Natural killer cell (primary cell): ENCODE measurements at places on chromosomes 5 and 9. TPM values are rescaled to one million over a fixed set of nuclear protein-coding genes. Genes with fewer than 3 reads are reported as not detected.

DNA sequence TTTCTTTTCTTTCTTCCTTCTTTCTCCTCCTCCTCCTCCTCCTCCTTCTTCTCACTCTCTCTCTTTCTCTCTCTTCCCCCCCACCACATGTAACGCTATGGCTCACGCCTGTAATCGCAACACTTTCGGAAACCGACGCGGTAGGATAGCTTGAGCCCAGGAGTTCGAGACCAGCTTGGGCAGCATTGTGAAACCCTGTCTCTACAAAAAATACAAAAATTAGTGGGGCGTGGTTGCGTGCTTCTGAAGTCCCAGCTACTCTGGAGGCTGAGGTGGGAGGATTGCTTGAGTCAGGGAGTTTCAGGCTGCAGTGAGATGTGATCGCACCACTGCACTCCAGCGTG lies 736 bp upstream of the GLDC start:
- peak; percentile 32 for DNase-seq

DNA sequence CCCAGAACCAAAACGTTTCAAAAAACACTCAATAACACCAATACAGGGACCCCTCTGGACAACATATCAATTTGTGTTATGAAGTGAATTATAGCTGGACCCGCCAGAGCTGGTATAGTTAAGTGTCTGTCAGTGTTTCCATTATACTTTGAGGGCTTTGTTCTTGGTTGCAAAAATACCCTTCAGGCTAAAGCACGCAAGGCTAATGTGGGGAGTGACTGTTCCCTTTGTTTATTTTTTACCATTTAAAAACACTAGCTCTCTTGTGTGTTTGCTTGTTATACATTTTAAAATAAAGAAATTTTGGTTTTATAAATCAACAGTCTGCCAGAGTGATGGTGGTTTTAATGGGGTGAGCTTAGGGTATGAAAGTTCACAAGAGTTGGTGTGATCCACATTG lies 859.5 kb downstream of the PTPRD start:
- DNase-seq = no peak

GABRA1 gene
- not detected for total RNA-seq

- DNase-seq = no peak
Measured at GRCh38 chr9:98262056-98262455, 6.6 kb upstream of the TBC1D2 start.

RLN2 gene
- total RNA-seq = 0.88 TPM

DNA sequence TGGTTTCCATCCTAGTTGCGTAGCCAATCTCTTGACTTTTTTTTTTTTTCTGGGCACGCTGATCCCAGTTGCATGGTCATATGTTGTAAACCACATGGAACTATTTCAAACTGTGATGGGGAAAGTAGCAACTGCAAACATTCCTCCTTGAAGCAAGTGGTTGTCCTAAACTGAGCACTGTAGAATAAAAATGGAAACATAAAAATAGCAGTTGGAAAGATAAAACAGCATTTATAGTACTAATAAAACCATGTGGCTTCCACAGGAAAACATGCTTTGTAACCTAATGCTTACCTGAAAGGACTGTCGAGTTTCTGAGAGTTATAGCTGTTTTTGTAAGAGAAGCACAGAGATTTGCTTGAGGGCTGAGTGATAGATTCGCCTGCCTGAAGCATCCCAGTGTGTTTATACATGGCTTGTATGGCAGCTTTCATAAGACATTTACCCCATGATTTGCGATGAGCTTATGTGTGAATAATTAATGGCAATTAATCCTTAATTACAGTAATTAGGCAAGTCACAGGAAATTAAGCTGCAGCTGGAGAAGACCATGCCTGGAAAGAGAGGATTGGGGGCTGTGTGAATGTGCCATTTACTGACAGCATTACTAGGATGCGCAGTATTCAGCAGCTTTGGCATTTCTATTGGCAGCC lies 136.5 kb downstream of the PBX3 start:
- DNase-seq = no peak

CA9 gene
- total RNA-seq = not detected

DNA sequence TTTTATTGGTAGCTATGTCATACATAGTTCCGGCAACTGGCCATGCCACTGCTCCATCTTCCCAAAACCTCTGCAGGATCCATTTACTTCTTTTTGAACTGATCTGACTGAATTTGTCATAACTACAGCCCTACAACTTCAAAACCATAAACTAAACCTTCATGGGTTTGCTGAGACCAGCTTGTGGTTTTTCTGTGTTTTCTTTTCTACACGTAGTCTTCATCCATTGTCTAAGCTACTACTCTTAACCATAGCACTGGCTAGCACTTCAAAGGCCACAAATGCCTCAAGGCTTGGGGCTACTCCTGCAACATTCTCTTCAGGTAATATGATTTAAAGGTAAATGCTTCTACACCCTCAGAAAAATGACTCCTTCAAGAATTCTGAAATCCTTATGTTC lies 9.0 kb upstream of the KIF2A start:
- DNase-seq = no peak

DNA sequence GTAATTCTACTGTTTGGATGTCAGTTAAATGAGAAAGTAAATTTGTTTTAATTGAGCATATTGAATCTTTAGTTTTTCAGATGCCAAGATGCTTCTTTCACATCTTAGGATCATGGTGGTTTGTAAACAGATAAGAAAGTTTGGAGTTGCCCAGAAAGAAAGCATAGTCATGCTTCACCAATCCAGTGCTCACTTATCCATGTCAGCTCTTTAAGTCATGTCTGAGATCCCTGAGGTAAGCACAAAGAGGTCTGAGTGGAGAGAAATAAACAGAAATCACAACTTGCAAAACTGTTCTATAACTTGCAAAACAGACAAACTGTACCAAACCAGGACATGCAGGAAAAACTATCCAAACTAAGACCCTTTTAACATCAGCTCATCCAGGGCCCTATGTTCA lies 87.7 kb downstream of the OSTF1 start:
- no peak for DNase-seq

- no peak for DNase-seq
Measured at GRCh38 chr5:105940181-105940580, 1730.6 kb downstream of the EFNA5 start.

PPP3R2 gene
- not detected for total RNA-seq

- DNase-seq = peak; percentile 77
Measured at GRCh38 chr9:131747352-131747751, 7.5 kb upstream of the RAPGEF1 start.

HAVCR1 gene
- total RNA-seq = 10.9 TPM

SPAAR gene
- not detected for total RNA-seq

DBH gene
- not detected for total RNA-seq

- no peak for DNase-seq
Measured at GRCh38 chr5:66143473-66144073, 527 bp upstream of the SREK1 start.

- DNase-seq = no peak
Measured at GRCh38 chr9:5042661-5043178, 57.6 kb downstream of the JAK2 start.

- no peak for DNase-seq
Measured at GRCh38 chr9:11269036-11269435, 656.2 kb upstream of the PTPRD start.

GRCh38 chr5:138180183-138180782 lies 1.4 kb downstream of the KIF20A start:
- peak; percentile 59 for DNase-seq

SV2C gene
- total RNA-seq = not detected

GRCh38 chr9:79489261-79490000 lies 82.3 kb upstream of the TLE4 start:
- DNase-seq = no peak

GRCh38 chr5:40394698-40395097 lies 285.0 kb upstream of the PTGER4 start:
- no peak for DNase-seq

- no peak for DNase-seq
Measured at GRCh38 chr9:135547756-135548736, 2.1 kb downstream of the OBP2A start.
